Tibial nerve (tissue), 4 donors: ENCODE measurements at places on chromosomes 16 and 17.

- DNase-seq: no peak
Measured at GRCh38 chr17:60303406-60304099, 88.4 kb downstream of the USP32 start.

- DNase-seq: no peak
Measured at GRCh38 chr16:74601126-74601871, 5.6 kb downstream of the GLG1 start.

GRCh38 chr16:57013229-57013628, 23.9 kb downstream of the NLRC5 start:
- DNase-seq: no peak

DNA sequence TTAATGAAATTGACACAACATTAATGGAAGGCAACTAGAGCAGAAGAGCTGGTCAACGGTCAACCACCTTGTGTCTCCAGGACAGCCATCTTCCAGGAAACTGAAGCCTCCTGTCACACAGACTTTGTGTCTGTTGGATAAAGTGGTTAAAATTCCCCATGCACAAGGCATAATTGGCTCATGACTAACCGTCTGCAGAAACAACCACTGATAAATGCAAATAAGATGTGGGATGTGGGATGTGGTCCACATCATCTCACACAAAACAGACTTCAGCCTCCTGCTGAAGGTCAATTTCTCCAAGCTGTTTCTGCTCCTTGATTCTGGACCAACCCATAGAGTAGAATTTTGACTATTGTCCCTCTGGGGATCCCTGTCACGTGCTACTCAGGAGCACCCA, 26.9 kb upstream of the XYLT1 start:
- no peak for DNase-seq

DNA sequence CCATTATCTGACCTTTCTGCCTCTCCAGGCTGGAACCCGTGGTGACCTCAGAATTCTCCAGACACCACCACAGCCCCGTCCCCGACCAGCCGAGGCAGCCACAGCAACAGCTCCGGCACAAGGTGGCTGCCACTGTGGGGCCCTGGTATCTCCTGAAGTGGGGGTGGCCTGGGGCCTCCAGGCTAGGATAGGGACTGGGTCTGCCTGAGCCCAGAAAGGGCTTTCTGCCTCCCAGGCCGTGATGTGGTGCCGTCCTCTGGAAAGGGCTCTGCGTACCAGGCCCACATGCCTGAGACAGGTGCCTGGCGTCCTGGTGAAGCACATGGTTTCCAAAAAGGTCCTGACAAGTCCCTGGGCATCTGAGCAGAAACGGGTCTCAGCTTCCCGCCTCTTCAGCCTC, 17.1 kb downstream of the FLYWCH1 start:
- no peak for DNase-seq
